ENCODE measurements at places on chromosomes 1 and 21. TPM values are rescaled to one million over a fixed set of nuclear protein-coding genes. Genes with fewer than 3 reads are reported as not detected.

DNA sequence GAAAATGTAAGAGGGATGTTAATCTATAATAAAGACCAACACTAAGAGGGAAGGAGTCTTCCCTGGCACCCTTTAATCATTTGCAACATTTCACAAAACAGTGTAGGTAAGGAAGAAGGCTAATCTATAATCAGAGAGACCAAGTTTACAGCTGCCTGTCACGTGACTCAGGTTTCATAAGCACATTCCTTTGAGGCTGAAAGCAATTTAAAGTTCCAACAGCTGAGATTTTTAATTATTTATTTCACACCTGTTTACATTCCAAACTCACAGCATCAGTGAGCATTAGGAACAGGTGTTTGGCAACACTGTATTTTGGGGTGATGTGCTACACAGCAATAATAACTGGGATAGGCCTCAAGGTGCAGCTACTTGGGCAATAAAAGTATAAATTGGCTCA lies 75.7 kb upstream of the PGBD5 start:
- no peak for DNase-seq

GRCh38 chr21:38839328-38840286 lies 33.9 kb downstream of the ETS2 start:
- DNase-seq: no peak

- DNase-seq: peak; percentile 97
These were observed 168.9 kb upstream of the HMCN1 start for GRCh38 chr1:185565302-185565701.

BTBD8 gene
- 0.76 TPM for polyA plus RNA-seq

GRCh38 chr1:145689922-145690321 lies 17.2 kb downstream of the PDZK1 start:
- DNase-seq: no peak

DNA sequence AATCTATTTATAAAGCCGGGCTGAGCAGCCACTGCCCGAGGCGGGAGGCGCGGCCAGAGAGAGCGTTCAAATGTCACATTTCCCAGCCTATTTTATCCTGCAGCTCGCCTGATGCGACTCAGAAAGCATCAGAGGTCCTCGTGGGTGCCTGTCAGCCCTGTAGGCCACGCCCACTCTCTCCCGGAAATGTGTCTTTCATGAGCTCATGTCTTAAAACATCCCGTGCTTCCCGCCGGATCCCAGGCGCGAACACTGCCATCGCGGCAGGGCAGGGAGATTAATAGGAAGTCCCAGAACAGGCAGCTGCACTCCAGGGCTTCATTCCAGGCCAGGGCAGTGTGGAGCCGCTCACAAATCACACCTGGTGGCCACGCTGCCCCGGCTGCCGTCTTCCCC lies 117.5 kb downstream of the PRDM16 start:
- DNase-seq: no peak

DNA sequence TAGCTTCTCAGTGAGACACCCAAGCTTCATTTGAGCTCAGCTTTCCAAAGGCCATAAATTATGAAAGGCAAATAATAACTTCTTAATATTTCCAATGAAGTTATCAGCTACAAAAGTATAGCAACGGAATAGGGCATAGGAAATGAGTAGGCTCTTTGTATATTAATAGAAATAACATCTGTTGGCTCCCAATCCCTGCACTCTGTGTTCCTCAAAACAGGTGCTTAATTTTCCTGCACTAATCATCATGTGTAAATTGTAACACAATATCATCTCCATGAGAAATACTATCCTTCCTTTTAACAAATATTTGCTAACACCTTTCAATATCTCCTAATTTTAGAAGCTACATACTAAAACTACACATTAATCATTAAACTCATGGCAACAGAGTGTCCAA lies 19.2 kb upstream of the IFI44L start:
- no peak for DNase-seq

CYYR1 gene
- 1.5 TPM for polyA plus RNA-seq

NCSTN gene
- polyA plus RNA-seq: 112 TPM

TINAGL1 gene
- polyA plus RNA-seq: 189 TPM

RYR2 gene
- polyA plus RNA-seq: 0.01 TPM

- DNase-seq: no peak
These were observed 121.0 kb downstream of the TMEM53 start for GRCh38 chr1:44553127-44553758.

- no peak for DNase-seq
These were observed 837 bp downstream of the STXBP3 start for GRCh38 chr1:108747171-108747850.

DNA sequence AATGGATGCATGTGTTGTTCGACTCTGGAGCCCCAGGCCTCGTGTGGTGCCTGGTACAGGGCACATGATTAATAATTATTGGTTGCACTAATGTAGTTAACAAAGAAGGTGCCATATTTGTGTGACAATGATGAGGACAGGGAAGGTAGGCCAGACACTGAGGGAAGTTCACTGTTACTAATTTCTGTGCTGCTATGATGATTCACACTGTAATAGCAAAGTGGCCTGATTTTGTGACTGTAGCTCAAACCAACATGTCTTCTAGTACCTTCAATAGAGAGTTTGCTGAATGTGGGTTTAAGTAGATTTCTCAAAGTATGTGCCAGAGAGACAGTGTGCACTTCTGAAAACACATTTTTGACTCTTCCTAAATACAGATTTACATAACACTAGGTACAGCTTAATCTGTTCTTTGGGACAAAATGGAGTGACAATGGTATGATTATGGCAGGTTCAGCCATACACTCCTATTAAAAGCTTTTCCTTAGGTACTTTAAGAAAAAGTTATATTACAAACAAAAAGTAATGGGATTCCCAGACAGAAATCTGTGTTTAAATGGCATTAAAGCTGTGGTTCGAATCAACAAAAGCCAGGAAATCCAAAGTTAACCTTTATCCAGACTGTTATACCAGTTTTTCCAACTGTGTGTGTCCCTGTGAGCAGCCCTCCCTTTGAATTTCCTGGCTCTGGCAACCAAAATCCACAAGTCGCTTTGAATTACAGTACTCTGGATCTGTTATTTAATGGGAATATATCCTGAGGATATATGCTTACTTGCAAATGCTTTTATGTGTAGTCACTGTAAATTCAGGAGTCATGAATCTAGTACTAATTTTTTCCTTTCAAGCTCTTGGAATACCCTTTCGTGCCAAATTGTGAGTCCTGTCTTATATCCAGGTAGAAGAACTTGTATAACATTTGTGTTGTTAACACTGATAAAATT lies 277.1 kb upstream of the SGIP1 start:
- DNase-seq: no peak

GNG12 gene
- 148 TPM for polyA plus RNA-seq

DNA sequence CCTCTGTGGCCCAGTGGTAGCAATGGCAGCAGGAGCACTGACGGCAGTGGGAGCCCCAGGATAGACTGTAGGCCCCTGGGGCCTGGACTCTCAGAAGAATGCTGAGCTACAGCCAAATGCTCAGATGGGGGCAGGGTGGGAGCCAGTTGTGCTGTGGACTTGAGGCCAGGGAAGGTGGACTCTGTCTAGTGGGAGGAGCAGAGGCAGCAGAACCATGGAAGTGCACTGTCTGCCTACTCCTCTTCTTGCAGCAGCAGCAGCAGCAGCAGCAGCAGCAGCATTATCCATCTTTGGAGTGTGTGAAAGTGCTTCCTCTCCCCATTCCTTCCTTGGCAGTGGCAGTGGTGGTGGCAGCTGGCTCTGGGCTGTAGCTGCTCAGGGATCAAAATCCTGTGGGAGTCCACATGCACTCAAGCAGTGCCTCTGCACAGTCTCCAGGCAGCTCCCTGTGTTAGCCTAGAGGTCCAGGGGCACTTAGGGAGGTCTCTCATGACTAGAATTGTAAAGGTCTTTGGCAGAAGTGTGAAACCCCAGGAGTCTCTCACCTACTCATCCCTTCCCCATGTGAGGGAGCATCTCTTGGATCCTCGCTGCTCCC lies 917.9 kb upstream of the B3GALT2 start:
- no peak for DNase-seq

Measured in keratinocyte (primary cell).